Fibroblast of skin of left biceps (primary cell): ENCODE measurements at places on chromosomes 6 and 20.

DNA sequence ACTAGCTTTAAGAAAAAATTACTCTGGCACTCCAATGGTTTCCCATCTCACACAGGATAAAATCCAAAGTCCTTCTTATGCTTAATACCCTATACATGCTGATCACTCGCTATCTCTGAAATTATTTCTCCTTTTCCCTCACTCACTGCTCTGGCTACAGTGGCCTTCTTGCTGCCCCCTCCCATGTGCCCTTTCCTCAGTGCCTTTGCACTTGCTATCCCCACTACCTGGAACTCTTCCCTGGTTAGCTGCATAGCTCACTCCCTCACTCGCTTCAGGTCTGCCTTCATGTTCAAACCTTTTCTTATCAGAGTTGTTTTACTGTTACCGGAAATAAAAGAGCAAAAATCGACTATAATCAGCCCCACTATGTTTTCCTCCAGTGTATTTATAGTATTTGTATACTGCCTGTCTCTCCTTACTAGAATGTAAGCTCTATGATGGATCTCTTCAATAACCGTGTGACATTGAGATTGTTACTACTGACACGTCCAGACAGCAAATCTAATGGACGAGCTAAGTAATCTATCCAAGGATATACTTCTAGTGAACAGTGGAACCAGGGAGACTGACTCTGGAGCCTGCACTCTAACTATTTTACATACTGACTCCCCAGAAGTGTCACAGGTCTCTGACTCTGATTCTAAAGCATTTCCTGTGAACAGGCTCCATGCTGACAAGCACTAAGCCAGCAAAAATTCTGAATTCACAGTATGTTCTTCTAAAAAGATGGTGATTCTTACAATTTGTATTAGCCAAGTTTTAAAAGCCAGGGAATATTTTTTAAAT, 25.1 kb downstream of the FKBP5 start:
- DNase-seq, result no peak

DNA sequence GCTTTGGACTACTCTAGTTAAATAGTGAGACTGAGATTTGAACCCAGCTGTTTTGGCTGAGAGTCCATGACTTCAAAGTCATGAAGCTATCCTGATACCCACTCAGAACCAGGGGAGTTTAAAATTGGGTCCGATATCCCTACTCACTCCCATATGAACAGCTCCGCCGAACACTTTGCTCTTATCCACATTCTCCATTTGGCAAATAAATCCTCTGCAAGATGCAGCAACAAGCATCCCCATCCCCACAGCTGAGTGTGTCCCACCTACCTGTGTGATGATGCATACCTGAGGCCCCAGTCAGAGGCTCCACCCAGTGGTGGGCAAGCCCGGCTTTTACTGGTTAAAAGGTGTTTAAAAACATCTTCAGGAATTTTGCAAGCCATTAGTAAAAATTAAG, 108.3 kb upstream of the SLC24A3 start:
- no peak for DNase-seq

DNA sequence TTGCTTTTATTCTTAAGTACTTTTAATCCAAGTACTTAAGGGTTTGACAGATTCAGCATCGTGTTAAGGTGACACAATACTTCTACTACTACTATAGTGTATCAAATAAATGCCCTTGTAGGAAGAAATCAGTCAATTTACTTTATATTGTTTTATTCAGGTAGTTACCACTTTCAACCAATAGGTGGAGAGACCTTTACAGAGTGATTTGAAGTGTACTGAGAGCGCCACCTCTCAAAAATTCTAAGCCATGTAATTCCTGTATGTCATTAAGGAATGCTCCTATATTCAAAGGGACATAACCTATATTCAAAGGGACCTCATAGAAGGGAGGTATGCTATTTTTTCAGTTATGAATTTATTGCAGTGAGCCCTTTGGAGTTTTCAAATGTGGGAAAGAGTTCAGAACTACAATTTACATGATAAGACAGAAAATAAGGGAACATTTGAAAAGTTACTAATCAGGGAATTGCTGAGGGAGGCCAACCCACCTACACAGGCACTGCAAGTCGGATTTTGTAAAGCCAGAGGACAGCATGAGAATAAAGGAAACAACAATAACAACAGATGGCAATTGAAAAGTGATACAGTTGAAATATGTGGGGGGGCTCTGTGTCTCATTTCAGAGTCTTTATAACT, 955.6 kb downstream of the TBC1D32 start:
- DNase-seq, result no peak

DNA sequence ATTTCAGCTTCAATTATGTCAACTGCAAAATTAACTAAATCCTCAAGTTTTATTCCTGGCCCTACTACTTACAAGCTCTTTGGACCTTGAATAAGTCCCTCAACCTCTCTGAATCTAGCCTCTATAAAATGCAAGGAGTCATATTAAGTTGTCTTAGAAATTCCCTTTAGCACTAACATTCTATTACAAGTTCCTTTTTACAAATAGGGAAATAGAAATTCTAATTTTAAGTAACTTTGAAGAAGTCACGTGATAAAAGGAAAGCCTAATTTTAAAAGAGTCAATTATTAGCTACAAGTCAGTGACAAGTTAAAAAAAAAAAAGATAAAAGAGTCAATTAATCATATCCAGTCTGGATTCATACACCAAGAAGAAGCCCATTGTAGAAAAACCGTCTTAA, 24.6 kb upstream of the GTF3C6 start:
- DNase-seq, result no peak

DNA sequence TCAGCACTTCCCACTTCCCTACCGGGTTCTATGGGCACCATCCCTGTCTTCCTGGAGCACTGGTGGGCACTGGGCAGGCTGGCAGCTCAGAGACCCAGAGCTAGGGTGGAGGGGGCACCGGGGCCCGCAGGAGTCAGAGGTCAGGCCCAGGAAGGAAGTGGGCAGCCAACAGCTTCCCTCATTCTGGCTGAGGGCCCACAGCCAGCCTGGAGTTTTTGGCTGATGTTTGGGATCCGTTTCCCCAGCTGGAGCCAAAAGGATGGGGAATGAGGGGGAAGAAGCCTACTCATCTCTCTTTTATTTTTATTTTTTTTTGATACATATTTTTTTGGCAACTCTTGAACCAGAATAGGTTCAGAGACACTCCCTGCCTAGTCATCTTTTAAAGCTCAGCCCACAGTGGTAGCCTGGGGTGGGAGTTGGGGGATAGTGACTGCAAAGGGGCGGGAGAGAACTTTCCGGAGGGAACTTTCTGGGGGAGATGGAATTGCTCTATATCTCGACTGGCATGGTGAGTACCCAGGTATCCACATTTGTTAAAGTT, 54.2 kb upstream of the MLN start:
- no peak for DNase-seq

DNA sequence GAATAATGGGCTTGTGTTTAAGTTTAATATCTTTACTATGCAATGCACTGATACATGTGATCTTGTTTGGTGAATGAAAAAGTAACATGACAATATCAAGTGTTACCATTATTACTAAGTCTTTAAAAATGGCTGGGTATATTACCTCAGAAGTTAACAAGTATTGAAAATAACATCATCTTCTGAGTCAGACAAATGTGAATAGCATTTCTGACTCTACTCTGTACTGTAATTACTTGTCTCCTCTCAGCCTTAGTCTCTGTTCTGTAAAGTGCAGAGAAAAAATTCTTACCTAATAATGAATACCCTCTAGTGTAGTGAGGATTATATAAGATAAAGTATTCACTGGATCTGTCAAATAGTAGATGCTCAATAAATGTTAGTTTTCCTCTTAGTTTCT, 47.0 kb upstream of the GCLC start:
- DNase-seq, result no peak

DNA sequence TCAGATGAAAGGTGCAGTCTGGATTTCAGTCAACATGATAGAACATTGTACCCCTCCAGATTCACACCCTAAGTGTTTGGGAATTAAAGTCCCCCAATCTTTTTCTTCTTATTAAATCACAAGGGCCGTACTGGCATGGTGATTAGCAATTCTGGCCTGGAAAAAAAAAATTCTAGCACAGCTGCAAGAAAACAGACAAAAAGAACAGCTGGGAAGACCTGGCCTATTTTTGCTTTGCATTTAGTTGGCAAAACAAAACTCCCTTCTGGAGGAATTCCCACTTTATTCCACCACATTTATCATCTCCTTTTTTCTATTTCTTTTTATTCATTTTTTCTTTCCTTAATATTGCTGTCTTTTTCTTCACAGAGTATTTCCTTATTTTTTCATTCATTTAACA, 39.8 kb upstream of the AKAP12 start:
- DNase-seq, result no peak

DNA sequence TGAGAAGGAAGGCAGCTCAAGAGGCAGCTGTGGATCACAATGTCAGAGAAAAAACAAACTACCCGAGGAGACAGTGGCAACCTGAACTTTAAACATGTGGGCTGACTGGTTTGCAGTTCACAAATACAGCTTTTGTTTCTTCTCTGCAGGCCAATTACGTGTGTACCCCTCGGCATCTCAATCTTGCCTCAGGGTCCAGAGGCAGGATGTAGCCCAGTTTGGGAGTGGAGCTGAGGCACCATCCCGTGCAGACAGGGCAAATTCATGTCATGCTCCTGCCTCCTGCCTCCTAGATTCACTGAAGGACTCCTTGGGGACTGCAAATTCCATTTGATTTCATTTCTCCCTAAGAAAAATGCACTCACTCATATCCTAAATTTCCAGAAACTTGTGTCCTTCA, 94.2 kb upstream of the KCNK16 start:
- peak; percentile 53 for DNase-seq

DNA sequence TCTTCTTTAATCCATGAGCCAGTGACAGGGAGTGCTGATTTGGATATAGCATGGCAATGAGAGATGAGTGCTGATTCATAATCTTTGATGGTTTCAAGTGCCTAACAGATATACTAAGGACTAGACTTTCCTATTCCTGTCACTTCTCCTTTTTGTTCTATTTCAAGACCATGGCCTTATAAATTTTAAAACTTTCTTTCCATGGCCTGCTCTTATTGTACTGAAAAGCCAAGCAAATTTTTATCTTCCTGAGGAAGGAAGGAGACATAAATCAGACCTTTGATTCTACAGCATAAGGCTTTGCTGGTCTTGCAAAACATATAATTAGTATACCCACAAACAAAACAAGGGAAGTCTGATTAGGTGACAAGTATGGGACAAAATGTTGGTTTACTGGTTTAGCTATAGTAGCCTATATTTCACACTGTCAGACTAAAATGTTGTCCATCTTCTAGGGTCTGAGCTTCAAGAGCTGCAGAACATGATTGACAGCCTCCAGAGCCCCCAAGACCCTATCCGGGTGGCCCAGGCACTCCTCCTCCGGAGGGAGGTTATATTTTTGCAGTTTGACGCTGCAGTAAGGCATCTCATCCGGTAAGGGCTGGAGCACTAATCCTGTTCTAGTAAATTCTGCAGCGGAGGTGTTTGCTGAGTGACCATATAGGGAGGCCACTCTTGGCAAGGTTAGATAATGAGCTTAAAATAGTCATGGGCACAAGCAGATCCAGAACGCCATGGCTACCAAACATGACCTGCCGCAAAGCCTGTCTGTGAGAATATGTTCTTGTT, 82.3 kb downstream of the CD164 start:
- DNase-seq, result no peak

- no peak for DNase-seq
Measured at GRCh38 chr6:101413773-101414172, 20.3 kb downstream of the GRIK2 start.

GRCh38 chr6:129677620-129678325, 32.2 kb downstream of the ARHGAP18 start:
- DNase-seq, result no peak

- DNase-seq, result no peak
Measured at GRCh38 chr6:52074155-52074554, 13.3 kb downstream of the PKHD1 start.

GRCh38 chr20:24637087-24637486, 167.7 kb downstream of the SYNDIG1 start:
- no peak for DNase-seq

- no peak for DNase-seq
Measured at GRCh38 chr6:166512567-166512966, 73.9 kb downstream of the RAMACL start.

GRCh38 chr6:49257549-49257948, 205.5 kb downstream of the MMUT start:
- DNase-seq, result no peak

GRCh38 chr6:41460742-41461336, 85.3 kb upstream of the FOXP4 start:
- DNase-seq, result no peak

- no peak for DNase-seq
Measured at GRCh38 chr6:168208854-168209253, 110.7 kb downstream of the DACT2 start.

DNA sequence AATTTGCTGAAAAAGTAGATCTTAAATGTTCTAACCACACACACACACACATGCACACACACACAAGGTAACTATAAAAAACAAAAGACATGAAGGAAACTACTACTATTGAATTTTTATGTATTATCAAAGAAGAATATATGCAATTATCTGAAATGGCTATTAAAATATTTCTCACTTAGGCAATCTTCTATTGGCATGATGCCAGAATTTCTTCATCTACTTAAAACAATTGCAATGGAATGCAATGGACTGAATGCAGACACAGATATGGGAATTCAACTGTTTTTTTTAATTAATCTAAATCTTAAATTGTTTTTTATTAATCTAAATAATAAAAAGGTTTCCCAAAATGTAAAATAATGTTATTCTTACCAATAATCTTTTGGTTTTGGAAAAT, 152.6 kb upstream of the SMLR1 start:
- DNase-seq, result no peak

DNA sequence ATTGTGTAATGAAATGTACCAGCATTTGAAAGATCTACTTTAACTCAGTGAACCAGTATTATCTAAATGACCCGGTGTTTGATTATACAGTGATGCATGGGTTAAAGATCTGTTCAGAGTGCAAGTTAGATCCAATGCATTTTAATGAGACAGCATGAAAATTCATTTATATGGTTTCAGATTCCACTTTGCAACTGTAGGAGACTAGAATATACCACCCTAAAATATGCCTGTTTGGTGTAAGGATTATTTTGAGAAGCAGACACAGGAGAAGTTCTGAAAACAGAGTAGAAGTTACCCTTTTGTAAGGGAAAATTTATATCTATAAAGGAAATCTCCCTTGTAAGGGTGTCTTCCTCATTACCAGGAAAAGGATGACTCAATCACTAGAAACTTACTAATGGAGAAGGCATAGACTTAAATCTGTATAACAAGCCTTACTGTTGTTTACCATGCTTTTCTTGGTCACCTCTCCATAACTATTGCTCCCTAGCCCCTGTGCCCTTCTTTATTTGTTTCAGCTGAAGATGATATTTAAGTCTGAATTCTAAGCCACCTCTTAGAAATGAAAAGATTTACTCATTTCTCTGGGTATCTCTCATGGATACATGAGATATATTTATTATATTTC, 105.4 kb downstream of the NCOA3 start:
- no peak for DNase-seq
